ENCODE measurements at places on chromosomes 4 and X.

DNA sequence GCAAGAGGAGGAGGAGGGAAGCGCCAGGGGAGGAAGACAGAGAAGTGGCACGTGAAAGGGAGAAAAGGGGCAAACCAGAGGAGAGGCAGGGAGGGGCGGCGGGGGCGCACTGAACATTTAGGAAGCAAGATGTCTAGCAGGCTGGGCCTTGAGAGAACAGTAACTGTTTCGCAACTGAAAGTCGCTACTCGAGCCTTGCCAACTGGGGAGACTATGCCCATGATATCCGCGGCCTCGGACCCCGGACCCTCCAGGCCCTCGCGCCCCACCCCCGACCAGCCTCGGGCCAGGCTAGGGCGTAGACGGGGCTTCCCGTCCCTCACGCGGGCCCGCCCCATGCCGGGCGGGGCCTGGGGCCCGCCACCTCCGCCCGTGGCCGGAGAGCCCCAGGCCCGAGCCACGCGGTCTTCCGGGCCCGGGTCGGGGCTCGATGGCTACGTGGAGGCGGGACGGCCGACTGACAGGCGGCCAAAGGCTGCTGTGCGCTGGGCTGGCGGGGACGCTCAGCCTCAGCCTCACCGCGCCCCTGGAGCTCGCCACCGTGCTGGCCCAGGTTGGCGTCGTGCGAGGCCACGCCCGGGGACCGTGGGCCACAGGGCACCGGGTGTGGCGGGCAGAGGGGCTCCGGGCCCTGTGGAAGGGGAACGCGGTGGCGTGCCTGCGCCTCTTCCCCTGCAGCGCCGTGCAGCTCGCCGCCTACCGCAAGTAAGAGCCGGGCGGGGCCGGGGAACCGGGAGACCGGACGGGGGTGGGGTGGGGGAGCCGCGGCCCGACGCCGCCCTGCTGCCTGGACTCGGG is at the start of gene SLC25A43:
Gene SLC25A43, plus strand, starts transcription at position 363 of the 798 bp plus-strand sequence. Its CDS starts 68 bp downstream, at position 431.
- DNase-seq: peak; percentile 26

- DNase-seq: no peak
Observed at GRCh38 chr4:86536151-86536550, 58.0 kb upstream of the PTPN13 start.

- DNase-seq: no peak
Observed at GRCh38 chrX:64842492-64842891, 133.8 kb downstream of the ZC4H2 start.

- no peak for DNase-seq
Observed at GRCh38 chrX:7503251-7503650, 339.7 kb upstream of the VCX start.

- DNase-seq: no peak
Observed at GRCh38 chrX:1137531-1137930, 74.9 kb downstream of the CRLF2 start.

- DNase-seq: no peak
Observed at GRCh38 chr4:151569650-151570049, 160.7 kb downstream of the FHIP1A start.

DNA sequence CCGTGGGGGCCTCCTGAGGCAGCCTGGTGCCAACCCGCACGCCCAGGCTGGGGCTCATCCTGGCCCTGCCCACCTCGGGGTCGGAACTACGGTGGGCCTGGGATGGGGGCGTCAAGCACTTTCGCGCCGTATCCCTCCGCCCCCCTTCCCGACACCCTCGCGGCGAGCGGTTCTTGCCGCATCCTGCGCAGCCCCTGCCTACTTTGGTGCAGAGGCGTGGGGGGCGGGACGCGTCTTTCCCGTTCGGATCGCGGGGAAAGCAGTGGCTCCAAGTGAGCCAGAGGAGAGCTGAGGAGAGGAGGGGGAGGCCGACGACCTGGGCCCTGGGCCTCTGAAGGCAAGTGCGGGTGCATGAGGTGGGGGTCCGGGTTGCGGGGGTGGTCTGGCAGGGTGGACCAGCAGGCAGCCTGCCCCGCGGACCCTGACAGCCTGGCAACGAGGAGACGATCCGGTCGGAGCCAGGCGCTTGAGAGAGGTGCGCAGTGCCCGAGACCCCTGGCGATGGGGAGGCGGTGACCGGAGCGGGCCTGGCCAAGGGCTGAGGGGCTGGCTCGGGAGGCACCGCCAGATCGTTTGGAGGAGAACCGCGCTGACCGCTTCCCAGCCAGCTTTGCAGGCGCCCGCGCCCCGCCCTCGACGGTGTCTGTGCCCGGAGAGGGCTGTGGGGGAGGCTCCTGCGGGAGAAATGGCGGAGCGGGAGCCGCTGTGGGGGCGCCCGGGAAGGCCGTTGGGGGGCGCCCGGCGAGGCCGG is at the start of gene GPRASP2:
Gene GPRASP2, plus strand, starts transcription at position 233 of the 751 bp plus-strand sequence. CDS start 2,422 bp downstream, outside the sequence.
- no peak for DNase-seq

Measured in C1 segment of cervical spinal cord (tissue), 14 donors.